Stimulated activated CD4-positive, alpha-beta T cell treated with anti-CD3 and anti-CD28 coated beads, Interleukin-1b, Interleukin-23, amount 100 ng/mL, for 24 hours (primary cell): ENCODE measurements at places on chromosomes 13 and 19.
A peak's percentile ranks its signal among the peaks of the same experiment; 100 is the strongest.

DNA sequence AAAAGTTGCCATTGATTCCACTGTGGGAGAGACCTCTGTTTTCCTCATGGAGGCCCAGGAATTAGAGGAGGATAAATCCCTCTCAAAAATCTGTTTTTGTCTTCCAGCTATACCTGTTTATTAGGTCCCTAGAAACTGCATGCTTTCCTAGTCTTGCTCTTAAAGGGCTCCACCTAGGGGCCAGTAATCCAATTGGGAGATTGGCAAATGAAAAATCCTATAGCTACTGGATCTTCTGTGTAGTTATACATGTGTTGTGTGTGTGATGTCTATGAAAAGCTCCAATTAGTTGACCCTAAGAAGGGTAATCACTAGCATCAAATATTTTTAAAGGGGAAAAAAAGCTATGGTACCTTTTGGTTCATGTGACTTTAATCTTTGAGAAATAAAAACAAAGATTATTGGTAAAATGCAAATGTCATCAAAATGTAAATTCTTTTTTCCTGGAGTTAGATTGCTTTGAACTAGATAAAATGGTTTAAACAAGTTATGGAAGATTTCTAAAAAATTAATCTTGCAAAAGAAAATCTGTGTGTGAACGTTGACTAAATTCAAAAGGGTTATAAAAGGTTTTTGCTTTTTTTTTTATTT is 63.4 kb upstream of the C1QTNF9B start:
- DNase-seq, result no peak

DNA sequence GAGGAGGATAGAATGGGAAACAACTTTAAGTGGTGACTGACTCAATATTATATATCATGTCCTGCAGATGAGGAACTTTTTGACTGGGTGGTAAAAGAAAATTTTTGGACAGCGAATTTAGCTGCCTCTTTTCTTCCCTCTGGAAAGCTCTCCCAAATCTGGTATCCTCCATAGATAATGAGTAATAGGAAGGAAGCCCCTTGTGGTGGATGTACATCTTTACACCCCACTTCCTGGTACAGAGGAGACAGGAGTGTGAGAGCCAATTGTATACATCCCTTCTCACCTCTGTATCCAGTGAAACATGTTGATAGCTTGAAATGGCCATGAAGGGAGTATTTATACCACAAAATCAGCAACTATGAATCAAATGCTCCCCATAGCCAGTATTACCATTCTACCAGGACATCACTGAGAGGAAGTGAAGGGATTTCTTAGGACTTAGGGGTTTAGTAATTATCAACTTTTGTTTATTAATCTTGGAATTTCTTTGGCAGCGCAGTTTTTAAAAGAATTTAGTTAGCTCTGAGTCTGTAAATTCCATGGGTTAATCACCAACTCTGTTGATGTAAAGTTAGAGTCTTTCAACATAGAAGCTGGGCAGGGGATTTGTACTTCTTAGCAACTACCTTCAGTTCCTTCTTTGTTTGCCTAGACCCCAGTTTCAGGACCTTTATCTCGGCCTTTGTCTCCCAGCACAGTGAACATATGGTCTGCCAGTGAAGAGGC is 17.0 kb upstream of the TDRD3 start:
- DNase-seq, result no peak

GRCh38 chr19:41401483-41401882 is 3.9 kb downstream of the BCKDHA start:
- DNase-seq, result no peak

DNA sequence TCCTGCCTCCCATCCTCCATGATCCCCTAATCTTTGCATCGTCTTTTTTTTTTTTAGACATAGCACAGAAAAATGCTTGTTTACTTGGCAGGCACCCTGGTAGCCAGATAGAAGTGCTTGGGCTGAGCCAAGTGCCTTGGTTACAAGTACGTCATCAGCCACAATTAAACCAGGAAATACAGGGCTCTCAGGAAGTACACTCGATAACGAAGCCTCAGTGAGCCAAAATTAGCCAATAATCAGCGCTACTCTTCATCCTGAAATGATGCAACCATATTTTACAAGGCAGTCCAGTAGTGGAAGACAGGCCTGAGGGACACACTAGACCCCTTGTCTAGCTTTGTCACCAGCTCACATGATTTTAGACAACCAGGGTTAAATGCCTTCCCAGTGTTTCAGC is 194.0 kb upstream of the NBEA start:
- no peak for DNase-seq

DNA sequence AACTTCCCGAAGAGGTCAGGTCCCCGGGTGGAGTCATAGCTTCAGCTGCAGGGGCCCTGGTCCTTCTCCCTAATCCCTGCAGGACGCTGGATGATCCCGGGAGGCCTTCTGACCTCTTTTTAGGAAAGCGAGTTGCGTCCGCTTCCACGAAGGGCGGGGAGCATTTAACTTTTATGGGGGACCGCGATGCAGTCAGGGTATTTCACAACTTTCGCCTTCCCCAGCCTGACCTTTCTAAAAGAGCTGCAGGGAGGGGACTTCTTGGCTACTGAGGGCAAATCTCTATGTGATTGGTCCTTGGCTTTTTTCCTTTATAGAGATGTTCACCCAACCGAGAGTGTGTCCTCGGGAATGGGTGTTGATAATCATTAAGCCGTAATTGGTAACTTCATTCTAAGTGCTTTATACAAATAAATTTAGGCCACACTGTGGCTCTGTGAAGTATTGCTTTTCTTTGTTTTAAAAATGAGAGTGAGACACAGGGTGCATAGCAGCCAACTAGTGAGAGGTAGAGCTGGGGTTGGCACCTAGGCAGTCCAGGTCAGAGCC is 778 bp downstream of the ZNF230 start:
- DNase-seq, result no peak

DNA sequence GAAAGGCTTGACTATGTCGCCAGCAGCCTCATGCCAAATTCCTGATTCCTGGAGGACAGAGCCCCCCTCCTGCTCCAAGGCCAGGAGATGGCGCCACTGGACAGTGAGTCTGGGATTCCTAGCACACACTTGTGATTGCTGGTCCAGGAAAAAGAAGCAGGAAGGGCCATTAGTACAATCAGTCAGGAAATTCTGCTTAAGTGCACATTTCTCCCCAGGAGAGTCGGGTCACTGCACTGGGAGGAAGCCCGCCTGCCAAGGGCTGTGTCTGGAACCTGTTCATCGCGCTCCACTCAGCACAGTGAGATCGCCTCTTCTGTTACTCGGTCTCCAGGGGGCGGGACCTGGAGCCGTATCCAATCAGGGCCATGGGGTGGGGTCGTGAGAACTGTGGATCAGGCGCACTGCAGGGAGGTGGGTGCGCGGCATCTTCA is 65.1 kb downstream of the ZNF823 start:
- DNase-seq, result no peak

GRCh38 chr19:45515081-45515624 is 7.9 kb downstream of the VASP start:
- DNase-seq, result peak; percentile 31

- DNase-seq, result no peak
Observed at GRCh38 chr13:106633321-106633720, 65.4 kb upstream of the ARGLU1 start.
